ENCODE measurements at places on chromosomes 7 and 10.

DNA sequence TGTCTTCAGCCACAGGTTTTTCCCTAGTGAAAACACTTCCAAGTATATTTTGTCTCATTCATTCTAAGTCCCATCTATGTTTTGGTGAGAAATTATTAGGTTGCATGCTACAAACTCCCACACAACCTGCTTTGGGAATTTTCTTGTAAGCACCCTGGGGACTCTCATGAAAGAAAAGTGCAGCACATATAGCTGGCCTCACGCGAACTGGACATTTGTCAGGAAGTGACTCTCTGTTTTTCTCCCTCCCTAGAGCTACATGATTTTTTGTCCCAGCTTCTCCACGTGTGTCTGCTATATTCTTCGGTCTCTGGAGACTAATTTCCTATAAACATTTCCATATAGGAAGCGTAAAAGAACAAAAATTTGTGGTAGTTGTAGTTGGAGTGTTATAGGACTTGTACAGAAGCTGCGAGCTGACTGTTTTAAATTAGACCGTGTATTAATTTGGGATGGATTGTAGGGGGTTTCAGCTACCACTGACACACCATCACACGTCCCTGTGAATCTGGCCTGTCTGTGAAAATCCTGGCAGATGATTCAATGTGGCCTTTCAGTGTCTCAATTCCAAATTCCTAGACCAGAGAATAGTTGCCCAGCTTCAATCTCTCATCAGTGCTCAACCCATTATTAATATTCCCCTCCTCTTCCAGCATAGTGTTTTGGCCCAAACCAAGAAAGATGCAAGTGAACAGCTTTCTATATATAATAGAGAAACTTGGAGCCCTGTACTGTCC, 40.2 kb downstream of the ARL4A start:
- DNase-seq = no peak

DNA sequence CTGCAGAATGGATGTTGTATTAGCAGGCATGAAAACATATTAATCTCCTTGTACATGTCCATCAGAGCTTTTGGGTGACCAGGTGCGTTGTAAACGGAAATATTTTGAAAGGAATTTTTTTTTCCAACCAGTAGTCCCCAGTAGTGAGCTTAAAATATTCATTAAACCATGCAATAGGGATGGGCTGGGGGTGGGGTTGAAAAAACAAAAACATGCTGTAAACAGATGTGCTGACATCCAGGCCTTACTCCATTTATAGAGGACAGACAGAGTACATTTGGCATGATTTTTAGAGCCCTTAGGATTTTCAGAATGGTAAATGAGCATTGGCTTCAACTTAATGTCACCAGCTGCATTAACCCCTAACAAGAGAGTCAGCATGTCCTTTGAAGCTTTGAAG, 50.2 kb downstream of the PTPN12 start:
- no peak for DNase-seq

DNA sequence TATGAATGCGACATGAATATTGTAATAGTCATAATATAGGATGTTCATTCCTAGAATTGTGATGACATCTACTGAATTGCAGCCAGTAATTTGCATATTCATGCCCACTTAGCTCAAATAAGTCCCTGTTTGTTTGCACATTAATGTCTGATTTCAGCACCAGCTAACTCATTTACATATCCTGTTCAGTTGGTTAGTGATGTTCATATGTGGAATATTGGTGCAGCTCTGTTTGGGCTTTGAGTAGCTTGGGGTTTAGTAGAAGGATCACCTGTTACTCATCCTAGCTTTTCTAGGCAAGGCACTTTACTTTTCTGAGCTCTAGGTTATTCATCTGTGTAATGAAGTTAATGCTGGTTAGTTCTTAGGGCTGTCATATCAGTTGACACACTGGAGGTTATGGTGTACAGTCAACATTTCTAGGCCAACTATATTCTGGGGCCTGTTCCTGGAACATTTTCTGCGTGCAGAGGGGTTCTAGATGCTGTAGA, 238.4 kb downstream of the EXOC4 start:
- no peak for DNase-seq

DNA sequence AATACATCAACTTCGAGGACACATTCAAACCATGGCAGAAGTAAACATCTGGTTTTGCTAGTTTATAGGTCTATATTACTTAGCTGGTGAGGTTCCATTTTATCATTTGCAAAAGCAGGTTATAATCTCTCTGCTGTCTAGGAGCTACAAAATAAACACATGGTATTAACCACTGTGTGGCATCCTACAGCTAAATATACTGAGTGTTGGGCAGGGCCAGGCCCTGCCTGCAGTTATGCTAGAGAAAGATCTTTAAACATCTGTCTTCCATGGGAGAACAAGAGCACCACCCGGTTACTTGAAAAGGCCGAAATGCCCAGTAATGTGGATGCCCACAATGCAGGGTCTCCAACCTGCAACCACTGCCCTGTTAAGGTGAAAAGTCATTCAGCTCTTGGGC, 20.6 kb upstream of the FKBP9 start:
- DNase-seq = no peak

GRCh38 chr10:8088504-8088903, 34.0 kb downstream of the GATA3 start:
- DNase-seq = no peak

DNA sequence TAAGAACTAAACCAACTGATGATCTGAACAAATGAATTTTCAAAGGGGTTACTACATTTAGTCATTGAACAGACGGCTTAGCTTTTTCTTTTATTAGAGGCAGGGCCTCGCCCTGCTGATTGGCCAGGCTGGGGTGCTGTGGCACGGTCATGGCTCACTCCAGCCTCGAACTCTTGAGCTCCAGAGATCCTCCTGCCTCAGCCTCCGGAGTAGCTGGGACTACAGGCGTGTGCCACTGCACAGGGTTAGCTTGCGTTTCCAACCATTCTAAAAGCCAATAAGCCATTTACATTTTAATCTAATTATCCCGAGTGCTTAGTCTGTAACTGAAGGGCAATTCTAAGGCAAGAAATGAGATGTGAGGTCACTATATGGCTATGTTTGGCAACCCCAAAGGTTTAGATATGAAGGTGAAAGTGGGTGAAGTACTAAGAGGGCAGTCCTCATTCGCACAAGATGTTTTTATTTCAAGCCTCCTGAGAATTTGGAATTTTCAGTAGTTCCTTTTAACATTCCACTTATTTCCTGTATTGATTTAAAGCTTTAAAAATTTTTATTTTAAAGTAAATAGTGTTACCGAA, 1.6 kb upstream of the CDK13 start:
- no peak for DNase-seq

DNA sequence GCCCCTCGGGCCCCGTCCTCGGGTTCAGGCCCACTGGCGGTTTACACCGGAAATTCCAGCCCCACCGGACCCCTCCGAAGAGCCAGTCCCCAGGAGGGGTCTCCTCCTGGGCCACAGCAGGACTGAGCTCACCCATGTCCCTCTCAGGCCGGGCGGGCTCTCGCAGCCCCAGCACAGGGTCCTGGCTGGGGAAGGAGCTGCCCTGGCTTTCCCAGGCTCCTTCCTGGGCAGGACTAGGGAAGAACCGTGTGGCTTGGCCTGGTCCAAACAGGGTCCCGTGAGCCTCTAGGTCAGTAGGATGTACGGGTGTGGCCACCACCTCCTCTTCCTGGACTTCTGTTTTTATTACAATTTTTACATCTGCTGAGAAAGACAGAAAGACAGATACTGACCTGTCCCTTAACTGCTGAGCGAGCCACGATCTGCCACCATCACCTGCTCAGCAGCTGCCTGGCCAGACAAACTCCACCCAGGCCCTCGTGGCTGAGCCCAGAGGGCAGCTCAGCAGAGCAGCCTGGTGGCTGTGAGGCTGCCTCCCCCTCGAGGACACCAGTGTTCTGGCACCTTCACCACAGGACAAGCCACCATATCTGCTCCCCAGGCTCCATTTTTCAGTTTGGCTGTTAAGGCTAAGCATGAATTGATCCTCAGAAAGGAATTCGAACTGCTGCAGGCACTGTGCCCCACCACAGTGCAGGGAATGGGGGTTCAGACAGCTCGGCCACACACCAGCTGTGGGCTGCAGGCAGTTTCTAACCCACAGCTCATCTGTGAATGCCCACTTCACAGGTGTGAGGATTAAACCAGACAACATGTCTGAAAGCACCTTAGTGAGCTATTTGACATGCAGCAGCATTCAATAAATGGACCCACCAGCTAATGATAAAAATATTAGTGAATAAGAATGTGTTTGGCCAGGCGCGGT, 14.5 kb upstream of the ZNF777 start:
- no peak for DNase-seq

DNA sequence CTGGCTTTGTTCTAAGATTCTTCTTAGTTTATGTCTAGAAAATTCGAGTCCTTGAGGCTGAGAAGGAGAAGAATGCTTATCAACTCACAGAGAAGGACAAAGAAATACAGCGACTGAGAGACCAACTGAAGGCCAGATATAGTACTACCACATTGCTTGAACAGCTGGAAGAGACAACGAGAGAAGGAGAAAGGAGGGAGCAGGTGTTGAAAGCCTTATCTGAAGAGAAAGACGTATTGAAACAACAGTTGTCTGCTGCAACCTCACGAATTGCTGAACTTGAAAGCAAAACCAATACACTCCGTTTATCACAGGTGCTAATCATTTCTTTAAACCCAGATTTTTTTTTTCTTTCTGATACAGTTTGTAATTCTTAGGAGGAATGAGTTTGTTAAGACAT, 6.7 kb downstream of the CEP55 start:
- DNase-seq = no peak

DNA sequence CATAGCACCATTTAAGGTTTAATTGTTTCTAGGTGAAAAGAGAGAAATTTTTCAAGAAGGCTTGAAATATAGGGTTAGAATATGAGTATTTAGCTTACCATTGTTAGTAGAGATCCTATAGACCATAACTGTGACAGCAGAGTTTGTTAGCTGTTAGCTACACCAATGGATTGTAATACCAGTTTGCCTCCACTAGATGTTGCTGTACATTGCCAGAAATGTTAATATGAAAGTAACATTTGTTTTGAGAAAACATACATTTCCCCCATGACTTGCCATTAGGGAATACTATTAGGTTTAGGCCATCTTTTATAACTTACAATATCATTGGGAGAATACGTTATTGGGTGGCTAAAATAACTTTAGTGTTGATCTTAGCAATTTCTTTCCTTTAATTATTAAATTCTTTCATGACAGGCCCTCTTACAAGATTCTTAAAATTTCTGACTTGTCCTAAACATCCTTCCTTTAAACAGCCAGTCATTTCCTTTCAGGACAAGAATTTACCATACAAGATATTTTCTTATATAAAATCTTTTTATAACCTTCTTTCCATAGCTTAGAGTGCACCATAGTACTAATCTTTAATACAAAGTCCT, 39.5 kb downstream of the ZNF117 start:
- peak; percentile 56 for DNase-seq

DNA sequence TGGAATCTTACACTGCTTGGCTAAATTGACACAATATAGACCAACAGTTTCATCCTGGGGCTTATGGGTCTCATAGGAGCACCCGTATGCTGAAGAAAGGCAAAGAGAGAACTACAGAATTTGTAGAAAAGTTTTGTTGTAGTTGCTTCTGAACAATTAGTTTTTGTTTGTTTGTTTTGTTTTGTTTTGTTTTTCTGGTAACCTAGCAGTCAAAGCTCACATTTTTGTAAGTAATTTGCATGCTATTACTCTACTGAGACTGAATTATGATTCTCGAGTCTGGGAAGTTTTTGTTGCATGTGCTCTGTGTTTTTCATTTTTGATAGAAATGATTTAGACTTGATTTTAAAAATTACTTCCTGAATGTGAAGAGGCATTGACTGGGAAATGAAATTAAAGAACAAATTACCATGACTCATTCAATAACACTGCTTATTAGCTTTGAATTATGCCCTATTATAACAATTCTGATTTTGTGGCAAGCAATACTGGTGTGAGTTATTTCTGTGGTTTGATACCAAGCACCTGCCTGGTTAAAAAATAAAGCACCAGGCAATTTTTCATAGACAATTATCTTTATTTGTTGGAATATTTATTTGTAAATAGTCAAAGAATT, 438 bp downstream of the LSMEM1 start:
- peak; percentile 27 for DNase-seq

- DNase-seq = no peak
Observed at GRCh38 chr7:49911909-49912308, 138.5 kb downstream of the VWC2 start.

DNA sequence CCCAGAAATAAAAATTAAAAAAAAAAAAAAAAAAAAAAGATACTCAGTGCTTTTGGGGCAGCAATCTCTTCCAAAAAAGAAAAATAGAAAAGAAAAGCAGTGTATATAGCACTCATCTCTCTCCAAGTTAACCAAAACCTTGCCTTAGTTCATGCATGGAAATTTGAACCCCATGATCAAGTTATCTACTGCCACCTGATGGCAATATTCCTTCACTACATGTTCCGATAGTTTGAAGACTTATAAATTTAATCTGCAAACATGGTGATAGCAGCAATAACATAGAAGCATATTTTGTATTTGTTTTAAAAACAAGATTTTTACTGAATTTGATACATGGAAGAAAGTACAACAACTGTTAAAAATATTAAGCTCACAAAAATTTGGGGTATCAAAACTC, 48.6 kb upstream of the SLIT1 start:
- peak; percentile 54 for DNase-seq

- peak; percentile 96 for DNase-seq
Observed at GRCh38 chr10:101012525-101013364, 13.1 kb downstream of the LZTS2 start.

All from astrocyte of the hippocampus (primary cell).